Hematopoietic multipotent progenitor cell (in vitro differentiated cells): ENCODE measurements at places on chromosomes 4 and X. TPM values are rescaled to one million over a fixed set of nuclear protein-coding genes. Genes with fewer than 3 reads are reported as not detected.

DNA sequence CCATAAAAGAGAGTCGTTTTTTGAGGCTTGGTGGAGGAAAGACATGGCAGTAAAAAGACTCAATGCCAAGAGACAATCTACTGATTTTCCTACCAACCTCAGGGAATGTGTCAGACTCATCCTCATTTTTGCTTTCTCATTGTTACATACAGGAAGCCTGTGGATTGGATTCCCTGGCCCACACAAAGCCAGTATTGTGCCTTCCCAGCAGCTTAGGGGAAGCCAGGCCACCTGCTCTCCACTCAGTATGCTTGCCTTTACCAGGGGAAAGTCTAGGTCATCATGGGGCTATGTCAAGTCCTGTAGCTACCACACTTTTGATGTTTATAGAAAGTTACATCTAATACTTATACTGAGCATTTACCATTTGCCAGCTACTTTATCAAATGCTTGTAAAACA is 11.0 kb downstream of the BMX start:
- DNase-seq = no peak

DNA sequence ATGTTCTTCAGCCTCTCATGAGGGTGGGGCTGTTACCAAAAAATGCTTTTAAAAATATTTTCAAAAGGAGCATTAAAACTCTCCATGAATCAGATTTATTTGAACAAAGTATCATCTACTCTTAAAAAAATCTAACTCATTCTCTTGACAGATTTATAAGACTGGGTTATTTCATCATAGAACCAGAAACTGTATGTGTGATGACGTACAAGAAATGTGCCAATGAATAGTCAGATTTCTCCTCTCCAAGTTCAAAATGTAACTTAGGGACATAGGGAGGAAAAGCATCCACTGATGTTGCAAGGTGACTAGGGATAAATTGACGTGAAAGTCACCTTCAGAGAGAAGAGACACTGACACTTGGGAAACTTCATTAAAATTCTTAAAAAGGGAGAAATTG is 89.1 kb upstream of the CLNK start:
- DNase-seq = no peak

DNA sequence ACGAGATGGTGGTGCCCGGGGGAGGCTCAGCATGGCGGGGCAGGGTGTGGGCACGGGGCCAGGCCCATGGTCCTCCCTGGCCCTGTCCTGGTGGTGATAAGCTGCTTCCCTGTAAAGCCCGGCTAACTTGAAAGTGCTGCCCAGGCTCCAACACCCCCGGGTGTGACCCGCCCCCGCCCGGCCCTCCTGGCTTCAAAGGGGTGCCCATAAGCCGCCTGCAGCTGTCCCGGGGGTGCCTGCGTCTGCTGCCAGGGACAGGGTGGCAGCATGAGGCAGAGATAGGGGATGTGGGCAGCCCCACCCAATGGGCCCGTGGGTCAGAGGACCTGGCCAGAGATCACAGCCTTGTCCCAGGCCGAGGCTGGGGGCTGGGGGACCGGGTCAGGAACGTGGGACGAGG is 18.1 kb downstream of the FGFRL1 start:
- DNase-seq = no peak

IRS4 gene
- total RNA-seq = not detected

FAAH2 gene
- 0.81 TPM for total RNA-seq

CENPE gene
- total RNA-seq = 1.3 TPM
